ENCODE measurements at places on chromosomes 7 and 10.

- DNase-seq, result no peak
Measured at GRCh38 chr10:91820144-91820543, 21.9 kb downstream of the TNKS2 start.

GRCh38 chr10:53135213-53135896 lies 362.8 kb upstream of the MBL2 start:
- DNase-seq, result no peak

- no peak for DNase-seq
Measured at GRCh38 chr7:98836811-98837629, 32.8 kb downstream of the TMEM130 start.

GRCh38 chr7:149199234-149199995 lies 4.1 kb downstream of the ZNF282 start:
- DNase-seq, result no peak

GRCh38 chr7:1758859-1759521 lies 88.9 kb downstream of the ELFN1 start:
- DNase-seq, result no peak
